ENCODE measurements at places on chromosomes 1 and 21.

- DNase-seq: no peak
Measured at GRCh38 chr1:196559314-196559713, 48.9 kb downstream of the KCNT2 start.

GRCh38 chr1:63675420-63675931, 82.3 kb downstream of the PGM1 start:
- DNase-seq: no peak

DNA sequence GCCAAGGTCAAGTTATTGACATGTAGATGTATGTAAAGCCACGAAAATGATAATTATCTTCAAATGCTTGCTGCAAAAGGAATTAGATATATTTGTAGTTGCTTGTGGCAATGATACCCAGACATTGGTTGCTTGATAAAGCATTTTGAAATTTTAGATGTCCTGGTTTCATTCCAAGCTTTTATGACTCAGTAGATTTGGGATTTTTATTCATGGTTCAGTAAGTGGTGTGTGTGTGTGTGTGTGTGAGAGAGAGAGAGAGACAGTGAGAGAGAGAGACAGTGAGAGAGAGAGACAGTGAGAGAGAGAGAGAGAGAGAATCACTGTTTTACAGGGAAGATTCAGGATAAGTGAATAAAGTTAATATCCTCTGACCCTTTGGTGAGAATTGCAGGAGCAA, 498.2 kb upstream of the C1orf87 start:
- DNase-seq: no peak

GRCh38 chr1:210598135-210598652, 269.5 kb downstream of the HHAT start:
- no peak for DNase-seq

GRCh38 chr1:40303790-40304189, 13.3 kb downstream of the COL9A2 start:
- DNase-seq: no peak

- no peak for DNase-seq
Measured at GRCh38 chr21:37028570-37028969, 22.1 kb downstream of the RIPPLY3 start.

DNA sequence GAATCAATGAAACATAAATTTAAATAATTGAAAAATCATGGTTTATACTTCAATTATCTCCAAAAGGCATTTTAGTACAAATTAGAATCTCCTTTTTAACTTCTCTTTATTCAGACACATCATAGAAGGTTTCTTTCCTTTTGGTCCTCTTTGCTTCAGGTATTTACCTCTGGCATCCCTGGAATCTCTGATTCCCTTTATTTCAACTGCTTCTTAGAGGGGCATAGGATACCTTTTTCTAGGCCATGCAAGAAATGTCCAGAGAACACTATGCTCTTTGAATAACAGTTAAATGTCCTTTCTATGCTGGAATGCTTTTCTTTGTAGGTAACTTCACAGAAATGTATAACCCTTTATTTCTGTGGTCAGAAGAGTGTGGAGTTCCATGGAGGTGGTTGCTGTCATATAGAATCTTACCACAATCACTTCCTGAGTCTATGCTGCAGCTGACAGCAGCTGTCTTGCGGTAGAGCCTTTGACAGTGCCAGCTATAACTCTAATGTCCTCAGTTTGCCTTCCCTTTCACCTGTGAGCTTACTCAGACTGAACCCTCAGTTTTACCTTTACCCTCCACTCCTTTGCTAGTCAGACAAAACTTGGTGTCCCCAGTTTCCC, 8.6 kb downstream of the LAMC2 start:
- no peak for DNase-seq

- DNase-seq: peak; percentile 47
Measured at GRCh38 chr1:12078938-12079861, 16.1 kb downstream of the TNFRSF8 start.

DNA sequence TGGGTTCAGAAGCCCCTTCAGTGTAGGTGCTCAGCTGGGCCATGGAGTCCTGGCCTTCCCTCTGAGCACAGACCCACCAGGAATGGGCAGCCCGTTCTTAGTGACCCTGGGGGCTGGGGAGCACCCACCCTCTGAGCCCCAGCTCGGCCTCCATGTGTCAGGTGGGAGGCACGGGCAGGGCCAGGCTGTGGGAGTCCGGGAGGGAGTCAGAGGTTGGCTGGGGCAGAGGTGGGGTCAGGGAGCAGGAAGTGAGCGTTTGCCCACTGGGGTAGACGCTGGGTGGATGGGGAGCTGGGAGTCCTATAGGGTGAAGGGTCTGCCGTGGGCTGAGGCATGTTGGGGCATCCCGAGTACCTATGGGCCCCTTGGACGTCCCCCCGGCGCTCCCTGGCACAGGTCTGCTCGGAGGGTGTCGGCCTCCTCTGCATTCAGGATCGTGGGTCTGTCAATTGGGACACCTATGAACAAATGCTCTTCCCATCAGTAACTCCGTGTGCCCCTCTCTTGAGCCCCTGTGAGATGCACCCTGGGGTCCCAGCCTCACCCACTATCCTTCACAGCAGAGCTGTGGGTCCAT, 30.5 kb downstream of the COL18A1 start:
- DNase-seq: no peak

DNA sequence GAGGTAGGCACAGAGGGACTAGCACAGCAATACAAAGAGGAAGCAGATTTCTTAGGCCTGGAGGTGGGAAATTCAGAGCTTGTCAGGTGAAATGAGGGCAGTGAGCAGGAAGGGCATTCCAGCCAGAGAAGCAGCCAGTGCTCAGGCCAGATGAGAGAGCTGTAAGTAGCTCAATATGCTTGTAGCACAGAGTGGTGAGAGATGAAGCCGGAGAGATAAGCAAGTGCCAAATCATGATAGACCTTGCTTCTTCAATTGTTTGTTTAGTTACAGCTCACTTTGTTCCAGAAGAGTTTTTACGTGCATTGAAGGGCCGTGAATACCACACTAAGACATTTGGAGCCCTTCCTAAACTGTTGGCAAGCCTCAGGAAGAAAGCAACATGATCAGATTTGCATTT, 42.0 kb upstream of the ADAMTS1 start:
- DNase-seq: no peak

GRCh38 chr1:54296666-54297065, 96.7 kb downstream of the MRPL37 start:
- no peak for DNase-seq

- DNase-seq: no peak
Measured at GRCh38 chr1:228903434-228904071, 168.3 kb downstream of the RHOU start.

DNA sequence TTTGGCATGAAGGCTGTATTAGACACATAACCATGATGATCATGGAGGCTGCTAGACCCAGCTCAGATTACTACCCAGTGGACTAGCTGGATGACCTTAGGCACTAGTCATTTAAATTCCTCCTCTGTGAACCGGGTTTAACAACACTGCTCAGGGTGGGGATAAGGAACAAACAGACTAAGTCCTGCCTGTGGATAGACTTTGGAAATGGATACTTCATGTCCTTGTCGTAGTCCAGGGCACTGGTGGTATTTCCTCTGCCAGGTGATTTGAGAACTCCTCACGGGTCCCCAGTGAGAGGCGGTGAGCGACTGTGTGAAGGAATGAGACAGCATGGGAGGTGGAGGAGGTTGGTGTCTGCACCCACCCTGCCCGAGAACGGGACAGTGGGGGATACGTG, 72.9 kb upstream of the SELENON start:
- DNase-seq: no peak

DNA sequence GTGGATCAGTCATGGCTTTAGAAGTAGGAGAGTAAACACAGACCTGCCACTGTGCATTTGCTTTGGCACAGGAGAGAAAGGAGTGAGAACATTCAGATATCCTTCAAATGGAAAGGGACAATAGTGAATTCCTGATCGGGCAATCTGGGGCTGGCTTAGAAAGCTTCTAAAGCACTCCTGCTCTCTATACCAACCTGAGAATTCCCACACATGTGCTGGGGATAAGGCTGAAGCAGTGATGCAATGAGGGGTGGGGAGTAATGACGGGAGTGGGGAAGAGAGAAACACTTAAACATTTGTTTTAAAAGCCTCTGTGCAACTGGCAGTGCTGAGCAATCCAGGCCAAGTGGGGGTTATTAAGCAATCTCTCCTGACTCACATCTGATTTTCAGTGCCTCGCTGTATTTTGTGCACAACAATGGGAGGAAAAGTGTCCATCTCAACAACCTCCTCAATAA, 108.8 kb downstream of the KIAA0319L start:
- DNase-seq: no peak

DNA sequence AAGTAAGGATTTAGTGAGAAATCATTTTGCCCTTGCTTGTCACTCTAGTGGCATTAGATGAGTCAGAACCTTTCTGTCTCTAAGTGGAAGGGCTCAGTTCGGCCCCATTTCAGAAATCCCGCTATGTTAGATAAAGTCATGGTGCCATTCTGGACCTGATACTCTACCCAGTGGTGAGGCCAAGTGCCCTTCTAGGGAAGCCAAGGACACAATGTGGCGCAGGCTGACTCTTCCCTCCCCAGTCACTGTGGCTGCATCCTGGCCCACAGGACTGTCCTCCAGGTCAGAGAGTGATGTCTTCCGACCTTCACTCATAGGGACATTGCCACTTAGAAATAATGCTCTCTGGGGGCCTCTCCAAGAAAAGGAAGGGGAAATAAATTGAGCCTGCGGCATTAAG, 48.3 kb upstream of the MTR start:
- DNase-seq: no peak

Data from CD4-positive, alpha-beta T cell treated with Interleukin-2 at 100 ng/mL for 4 hours (primary cell).